ENCODE measurements at places on chromosomes 1 and 21.

DNA sequence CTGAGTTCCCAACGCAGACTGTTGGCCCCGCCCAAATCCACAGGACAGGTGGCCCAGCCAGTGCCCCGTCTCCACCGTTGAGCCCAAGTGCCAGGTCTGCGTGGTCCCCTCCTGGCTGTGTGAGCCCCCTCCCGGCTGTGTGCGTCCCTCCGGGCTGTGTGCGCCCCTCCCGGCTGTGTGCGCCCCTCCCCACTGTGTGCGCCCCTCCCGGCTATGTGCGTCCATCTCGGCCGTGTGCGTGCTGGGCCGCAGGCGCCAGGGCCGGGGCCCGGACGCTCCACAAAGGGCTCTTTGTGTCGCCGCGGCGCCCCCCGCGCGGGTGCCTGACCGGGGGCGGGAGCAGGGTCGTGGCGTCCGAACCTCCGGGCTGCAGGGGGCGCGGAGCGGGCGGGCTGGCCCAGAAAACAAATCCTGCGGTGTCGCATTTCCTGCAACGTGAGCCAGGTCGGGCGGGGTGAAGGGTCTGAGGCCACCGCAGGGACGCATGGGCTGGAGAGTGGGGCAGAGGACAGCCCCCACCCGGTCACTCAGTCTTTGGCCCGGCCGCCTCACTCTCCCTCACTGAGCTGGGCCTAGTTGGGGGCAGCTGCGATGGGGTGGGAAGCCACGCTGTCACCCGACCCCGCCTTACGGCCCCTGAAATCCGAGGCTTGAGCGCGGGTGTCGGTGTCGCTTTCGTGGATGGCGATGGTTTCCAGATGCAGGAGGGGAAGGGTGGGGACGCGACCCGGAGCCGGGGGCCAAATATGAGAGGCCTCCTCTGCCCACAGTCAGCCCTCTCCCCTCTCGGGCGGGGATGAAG, 18.8 kb downstream of the TNFRSF25 start:
- no peak for DNase-seq

GRCh38 chr1:180158149-180159147, 3.8 kb downstream of the QSOX1 start:
- DNase-seq, result no peak

DNA sequence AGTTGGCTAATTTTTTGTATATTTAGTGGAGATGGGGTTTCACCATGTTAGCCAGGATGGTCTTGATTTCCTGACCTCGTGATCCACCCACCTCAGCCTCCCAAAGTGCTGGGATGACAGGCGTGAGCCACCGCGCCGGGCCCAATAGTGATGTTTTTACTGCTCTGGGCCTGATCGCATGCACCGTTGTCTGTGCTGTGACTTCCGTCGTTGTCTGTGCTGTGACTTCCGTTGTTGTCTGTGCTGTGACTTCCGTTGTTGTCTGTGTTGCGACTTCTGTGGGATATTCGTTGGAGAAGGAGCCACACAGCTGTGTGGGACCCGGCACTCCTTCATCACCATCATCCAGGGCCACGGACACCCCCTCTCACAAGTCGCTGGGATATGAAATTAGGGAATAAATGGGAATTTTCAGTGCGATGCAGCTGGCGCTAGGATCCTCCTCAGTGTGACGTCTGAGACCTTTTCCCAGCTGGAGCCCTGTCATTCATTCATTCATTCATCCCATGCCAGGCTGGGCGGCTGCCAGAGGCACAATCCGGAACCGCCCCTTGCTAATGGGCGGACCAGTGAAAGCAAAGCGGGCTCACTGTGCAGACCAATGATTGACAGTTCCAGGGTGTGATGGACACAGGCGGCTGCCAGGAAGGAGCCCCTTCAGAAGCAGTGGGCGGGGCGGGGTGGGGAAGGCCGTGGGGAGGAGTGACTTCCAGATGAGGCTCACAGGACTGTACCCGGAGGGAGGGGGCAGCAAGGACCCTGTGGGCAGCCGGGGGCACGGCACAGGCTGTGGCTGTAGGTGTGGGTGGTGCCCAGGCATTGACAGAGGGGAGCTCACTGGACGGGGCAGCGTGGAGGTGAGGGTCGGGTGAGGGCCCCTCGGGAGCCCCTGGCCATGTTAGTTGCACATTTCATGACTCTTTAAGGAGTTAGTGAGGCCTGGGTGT, 48.9 kb downstream of the PRKCZ start:
- no peak for DNase-seq

GRCh38 chr1:230621324-230622030, 20.8 kb upstream of the COG2 start:
- no peak for DNase-seq

- no peak for DNase-seq
Measured at GRCh38 chr1:65224681-65225091, 76.7 kb downstream of the AK4 start.

- DNase-seq, result no peak
Measured at GRCh38 chr1:17688217-17688810, 66.8 kb upstream of the ACTL8 start.

DNA sequence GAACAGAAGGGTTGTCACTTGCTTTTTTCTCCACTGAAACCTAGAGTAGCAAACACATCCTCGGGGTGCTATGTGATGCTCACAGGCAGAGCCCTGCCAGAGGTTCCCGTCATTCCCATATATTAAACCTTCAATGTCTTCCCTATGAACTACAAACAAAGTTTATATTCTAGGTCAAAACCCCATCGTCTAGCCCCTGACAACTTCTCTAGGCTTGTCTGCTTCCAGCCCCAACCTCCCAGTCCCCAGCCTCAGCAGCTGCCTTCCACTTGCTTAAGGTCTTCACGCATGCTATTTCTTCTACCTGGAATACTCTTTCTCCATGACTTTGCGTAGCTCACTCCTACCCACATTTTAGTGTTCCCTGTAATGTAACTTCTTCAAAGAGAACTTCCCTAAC, 1.9 kb upstream of the TLR5 start:
- no peak for DNase-seq

- DNase-seq, result no peak
Measured at GRCh38 chr21:28309596-28309995, 683.1 kb downstream of the LTN1 start.

DNA sequence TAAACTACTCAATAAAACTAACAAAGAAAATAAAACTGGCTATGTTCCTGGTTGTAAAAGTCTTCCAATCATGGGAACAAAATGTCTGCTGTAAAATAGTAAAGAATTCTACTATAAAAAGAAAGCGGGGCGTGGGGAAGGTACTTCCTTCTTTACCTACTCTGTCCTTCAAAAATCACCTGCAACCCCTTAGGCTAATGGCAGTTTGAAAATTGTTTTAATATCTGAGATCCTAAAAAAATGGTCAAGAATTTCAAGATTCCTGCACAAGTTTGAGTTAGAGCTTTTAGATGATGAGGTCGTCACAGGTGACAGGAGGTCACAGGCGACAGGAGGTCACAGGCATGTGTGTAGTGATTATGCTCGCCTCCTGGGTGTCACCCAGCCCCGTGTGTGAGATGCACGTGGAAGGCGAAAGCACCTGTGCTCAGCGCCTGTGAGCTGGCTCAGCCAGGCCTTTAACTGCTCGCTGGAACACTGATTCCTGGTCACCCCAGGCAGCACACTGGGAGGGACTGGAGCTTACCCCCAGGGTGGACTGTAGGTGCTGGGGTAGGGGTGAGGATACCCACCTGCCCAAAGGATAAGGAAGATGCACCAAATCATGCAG, 18.6 kb upstream of the TMPRSS2 start:
- DNase-seq, result no peak

GRCh38 chr1:107547363-107548155, 406.7 kb downstream of the NTNG1 start:
- DNase-seq, result no peak

- no peak for DNase-seq
Measured at GRCh38 chr1:226064816-226065248, 2.3 kb downstream of the H3-3A start.

- DNase-seq, result peak; percentile 85
Measured at GRCh38 chr1:205528887-205529825, 24.7 kb downstream of the CDK18 start.

GRCh38 chr1:181061891-181062835, 26.3 kb upstream of the IER5 start:
- DNase-seq, result no peak

DNA sequence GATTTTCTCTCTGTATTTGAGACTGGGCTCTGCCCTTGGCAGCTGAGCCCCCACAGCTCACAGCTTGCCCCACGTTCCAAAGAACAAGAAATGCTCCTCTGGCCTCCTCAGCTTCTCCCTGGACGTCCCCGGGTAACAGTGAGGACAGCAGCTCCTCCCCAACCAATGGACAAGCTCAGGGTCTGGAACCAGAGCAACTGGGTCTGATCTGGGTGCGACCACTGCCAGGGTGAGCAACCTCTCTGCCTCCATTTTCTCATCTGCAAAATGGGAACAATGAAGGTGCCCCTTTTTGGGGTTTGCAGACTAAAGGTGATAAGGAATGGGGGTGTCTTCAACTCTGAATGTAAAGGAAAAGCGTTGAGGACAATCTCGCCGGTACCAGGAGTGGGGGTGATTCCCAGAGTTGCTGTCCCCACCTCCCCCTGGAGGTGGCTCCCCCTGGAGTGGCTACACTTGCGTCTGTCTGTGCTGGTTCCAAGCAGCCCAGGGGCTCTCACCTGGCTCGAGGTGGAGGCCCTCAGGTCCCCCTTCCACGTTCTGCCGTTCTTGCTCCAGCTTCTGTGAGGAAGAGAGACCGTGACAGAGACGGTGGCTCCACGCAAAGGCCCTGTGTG, 6.9 kb downstream of the C21orf58 start:
- no peak for DNase-seq

- DNase-seq, result no peak
Measured at GRCh38 chr1:202965422-202965821, 1.6 kb downstream of the CYB5R1 start.

- DNase-seq, result no peak
Measured at GRCh38 chr21:14300074-14300473, 82.9 kb downstream of the HSPA13 start.

DNA sequence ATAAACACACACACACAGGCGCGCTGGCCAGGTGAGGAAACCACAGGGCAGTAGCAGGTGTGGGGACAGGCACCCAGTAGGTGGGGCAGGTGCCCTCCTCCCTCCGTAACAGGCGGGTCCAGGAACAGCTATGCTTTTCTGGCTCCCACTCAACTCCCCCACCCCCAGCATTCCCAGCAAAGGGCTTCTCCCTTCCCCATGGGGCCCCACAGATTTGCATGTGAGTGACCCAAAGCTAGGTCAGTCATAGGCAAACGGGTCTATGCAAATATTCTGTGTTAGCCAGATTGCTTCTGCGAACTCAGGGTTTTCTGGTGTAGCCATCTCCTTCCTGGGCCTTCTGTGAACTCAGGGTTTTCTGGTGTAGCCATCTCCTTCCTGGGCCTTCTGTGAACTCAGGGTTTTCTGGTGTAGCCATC, 114.2 kb downstream of the SIK1 start:
- no peak for DNase-seq

DNA sequence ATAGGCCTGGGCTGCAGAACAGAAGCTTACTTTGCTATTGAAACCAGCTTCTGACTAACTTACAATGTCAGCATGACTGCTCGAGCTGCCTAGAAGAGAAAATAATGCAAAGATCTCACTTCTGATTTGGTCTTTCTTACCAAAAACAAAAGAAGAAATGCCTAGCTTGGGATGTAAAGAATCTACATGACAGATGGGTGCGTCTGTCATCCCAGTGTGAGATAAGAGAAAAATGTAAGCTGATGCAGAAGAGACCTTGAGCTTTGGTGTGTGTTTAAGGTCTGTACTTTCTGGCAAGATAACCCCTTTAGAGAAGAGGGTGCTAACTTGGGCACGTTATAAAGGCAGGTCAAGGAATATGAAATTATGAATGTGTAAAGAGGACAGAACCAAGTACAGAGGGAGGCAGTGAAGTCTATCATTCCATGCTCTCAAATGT, 3.6 kb downstream of the FAM20B start:
- DNase-seq, result no peak

DNA sequence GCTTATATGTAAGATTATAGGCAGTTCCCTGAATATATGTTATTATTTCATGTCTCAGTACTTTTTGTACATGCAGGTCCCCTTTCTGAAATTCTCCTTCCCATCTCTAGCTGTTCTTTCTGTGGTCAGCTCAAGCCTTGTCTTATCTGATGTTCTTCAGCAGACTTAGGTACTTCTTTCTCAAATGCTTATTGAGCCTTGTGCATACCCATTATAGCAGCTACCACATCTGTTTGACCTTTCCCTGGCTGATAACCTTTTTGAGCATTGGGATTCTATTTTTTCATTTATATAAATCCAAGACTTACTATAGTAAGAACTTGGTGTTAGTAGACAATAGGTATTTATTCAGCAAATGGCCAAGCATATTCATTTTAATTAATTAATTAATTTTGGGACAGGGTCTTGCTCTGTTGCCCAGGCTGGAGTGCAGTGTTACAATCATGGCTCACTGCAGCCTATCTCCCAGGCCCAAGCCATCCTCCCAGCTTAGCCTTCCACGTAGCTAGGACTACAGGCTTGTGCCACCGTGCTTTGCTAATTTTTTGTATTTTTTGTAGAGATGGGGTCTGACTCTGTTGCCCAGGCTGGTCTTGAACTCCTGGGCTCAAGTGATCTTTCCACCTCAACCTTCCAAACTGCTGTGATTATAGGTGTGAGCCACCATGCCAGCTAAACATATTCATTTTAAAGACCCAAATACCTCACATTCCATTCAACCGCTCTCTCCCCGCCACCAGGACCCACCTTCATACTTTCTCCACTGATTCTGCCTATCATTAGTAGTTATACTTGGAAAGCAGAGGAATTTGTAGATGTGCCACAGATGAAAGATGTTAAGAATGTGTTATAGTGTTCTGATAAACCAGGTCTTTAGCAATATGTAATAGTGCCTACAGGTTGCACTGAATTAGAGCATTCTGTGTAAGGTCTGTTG, 16.7 kb downstream of the TIPRL start:
- DNase-seq, result no peak

GRCh38 chr1:194159941-194160340, 973.5 kb upstream of the B3GALT2 start:
- DNase-seq, result no peak

DNA sequence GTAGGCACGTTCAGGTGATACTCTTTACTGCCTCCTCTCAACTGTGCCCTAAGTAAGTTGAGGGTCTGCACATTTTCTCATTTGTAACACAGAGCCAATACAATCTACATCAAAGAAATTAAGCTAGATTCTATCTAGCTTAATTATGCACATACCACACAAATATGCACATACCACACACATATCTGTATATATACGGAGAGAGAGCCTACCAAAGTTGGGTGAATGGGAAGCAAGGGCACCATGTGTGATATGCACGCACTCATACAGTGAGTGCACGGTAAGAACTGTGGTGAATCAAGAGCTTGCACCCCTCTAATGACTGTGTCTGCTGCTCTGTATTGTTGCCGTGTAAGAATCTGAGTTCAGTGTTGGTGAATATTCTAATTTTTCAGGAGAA, 314.9 kb downstream of the ZNF326 start:
- no peak for DNase-seq

DNA sequence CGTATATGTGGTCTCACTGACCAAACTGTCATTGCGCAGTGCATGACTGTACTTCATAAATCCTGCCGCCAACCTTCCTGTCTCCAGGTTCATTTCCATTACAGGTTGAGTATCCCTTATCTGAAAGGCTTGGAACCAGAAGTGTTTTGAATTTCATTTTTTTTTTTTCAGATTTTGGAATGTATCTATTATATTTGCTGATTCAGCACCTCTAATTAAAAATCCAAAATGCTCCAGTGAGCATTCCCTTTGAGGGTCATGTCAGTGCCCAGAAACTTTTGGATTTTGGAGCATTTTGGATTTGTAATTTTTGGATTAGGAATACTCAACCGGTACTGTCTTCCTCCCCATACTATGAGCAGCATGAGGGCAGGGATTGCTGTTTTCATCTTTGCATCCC, 30.7 kb upstream of the RBBP5 start:
- no peak for DNase-seq

GRCh38 chr1:89624715-89625323, 8.1 kb upstream of the LRRC8C start:
- no peak for DNase-seq
